IgD-negative memory B cell (primary cell): ENCODE measurements at places on chromosomes 12 and 14. TPM values are rescaled to one million over a fixed set of nuclear protein-coding genes. Genes with fewer than 3 reads are reported as not detected.

Gene SAMD4A
- polyA plus RNA-seq: 5.8 TPM

Gene ART4
- polyA plus RNA-seq: not detected

Gene CHFR
- polyA plus RNA-seq: 24.3 TPM

Gene PAN2
- polyA plus RNA-seq: 5.5 TPM

Gene KCNA5
- polyA plus RNA-seq: not detected

Gene AMN
- polyA plus RNA-seq: 15.0 TPM

Gene CACNA1C
- 0.06 TPM for polyA plus RNA-seq

Gene GPR33
- not detected for polyA plus RNA-seq

Gene CLEC4A
- polyA plus RNA-seq: 6.9 TPM

Gene KCNK10
- not detected for polyA plus RNA-seq

Gene KCNA1
- not detected for polyA plus RNA-seq
